Esophagus squamous epithelium (tissue), 5 donors: ENCODE measurements at places on chromosomes 7 and 10.

GRCh38 chr10:87657371-87657770, 2.3 kb upstream of the PAPSS2 start:
- H3K27ac ChIP-seq, result peak overlapping the region; percentile 30
- H3K4me1 ChIP-seq, result peaks cover 11% of the 10 kb centered on the region
- H3K4me3 ChIP-seq, result no peak overlapping the region
- H3K27me3 ChIP-seq, result no peaks in the 10 kb centered on the region

DNA sequence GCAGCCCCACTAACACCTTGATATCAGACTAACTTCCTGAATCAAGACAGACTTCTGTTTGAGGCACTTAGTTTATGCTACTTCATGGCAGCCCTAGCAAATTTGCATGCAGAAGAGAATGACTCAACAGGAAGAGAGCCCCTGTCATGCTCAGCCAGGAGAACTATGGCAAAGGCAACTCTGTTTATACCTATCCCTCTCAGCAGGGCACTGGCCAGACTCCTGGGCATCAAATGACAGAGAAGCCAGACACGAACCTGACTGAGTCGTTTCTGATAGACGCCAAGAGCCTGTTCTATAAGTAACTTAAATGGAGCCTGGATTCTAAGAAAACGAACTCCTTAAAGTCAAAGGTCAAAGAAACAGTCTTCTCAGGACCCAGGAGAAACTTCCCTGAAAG, 50.9 kb upstream of the UNC5B start:
- H3K4me3 ChIP-seq, result no peak overlapping the region
- no peak overlapping the region for H3K27ac ChIP-seq
- H3K36me3 ChIP-seq, result no peaks in the 10 kb centered on the region

- H3K4me3 ChIP-seq, result no peak overlapping the region
- H3K27me3 ChIP-seq, result no peaks in the 10 kb centered on the region
- no peaks in the 10 kb centered on the region for H3K36me3 ChIP-seq
- H3K27ac ChIP-seq, result no peak overlapping the region
- peaks cover 8% of the 10 kb centered on the region for H3K4me1 ChIP-seq
- no peak for DNase-seq
Measured at GRCh38 chr10:69908124-69908523, 106.4 kb downstream of the COL13A1 start.

- H3K36me3 ChIP-seq, result peaks cover 9% of the 10 kb centered on the region
- H3K27me3 ChIP-seq, result no peaks in the 10 kb centered on the region
- H3K27ac ChIP-seq, result peak overlapping the region; percentile 23
Measured at GRCh38 chr7:134298902-134299683, 17.6 kb downstream of the SLC35B4 start.

DNA sequence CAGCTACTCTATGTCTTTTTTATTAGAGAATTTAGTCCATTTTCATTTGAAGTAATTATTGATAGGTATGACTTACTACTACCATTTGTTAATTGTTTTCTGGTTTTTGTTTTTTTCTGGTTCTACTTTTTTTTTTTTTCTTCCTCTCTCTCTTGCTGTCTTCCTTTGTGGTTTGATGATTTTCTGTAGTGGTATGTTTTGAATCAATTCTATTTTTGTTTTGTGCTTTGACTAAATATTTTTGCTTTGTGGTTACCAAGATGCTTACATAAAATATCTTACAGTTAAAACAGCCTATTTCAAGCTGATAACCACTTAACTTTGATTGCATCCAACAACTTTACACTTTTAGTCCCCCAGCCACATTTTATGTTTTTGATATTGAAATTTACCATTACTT, 3.3 kb upstream of the OR2F2 start:
- no peaks in the 10 kb centered on the region for H3K27me3 ChIP-seq
- H3K27ac ChIP-seq, result no peak overlapping the region
- no peak for DNase-seq
- no peaks in the 10 kb centered on the region for H3K4me1 ChIP-seq
